T-helper 2 cell (primary cell): ENCODE measurements at places on chromosomes 1 and 21.

- DNase-seq: no peak
Observed at GRCh38 chr1:43031316-43032203, 72.9 kb upstream of the SLC2A1 start.

GRCh38 chr1:210949489-210949888 lies 184.5 kb downstream of the KCNH1 start:
- no peak for DNase-seq

GRCh38 chr21:16583556-16583955 lies 853.8 kb downstream of the USP25 start:
- DNase-seq: no peak

DNA sequence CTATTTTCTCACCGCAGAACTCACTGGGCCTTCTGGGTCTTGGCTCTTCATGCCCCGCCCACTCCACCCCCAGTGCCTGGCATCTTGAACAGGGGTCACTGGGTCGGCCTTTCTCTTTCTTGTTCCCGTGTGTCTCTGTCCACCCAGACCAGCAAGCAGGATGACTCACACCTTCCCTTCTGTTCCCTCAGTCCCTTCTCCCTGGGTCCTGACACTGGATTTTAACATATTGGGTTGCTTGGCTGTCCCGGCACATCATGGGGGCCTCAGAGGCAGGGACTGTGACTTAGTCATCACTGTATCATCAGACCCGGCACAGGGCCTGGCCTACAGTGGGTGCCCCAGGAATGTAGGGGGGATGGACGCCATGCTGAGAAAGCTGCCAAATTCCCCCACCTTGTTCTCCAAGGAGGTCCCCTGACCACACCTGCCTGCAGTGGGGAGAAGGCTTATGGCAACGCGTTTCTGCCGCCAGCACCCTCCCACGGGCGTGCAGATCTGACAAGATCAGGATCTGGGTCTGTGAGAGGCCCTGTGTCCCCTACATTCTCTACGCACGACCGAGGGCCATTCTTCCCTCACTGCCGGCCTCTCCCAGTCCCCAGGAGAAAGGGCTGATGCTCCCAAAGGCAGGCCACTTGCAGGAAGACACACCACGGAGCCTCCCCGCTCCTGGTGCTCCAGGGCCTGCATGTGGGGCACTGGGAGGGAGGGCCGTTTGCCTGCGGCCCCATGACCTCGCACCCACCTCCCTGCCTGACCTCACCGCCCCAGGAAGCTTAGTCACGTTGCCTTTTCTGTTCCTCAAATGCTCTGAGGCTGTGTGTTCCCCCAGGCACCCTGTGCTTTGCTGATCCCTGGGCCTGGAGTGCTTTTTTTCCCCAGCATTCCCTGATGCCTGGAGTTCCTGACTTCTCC lies 157.2 kb upstream of the TMEM51 start:
- DNase-seq: no peak

DNA sequence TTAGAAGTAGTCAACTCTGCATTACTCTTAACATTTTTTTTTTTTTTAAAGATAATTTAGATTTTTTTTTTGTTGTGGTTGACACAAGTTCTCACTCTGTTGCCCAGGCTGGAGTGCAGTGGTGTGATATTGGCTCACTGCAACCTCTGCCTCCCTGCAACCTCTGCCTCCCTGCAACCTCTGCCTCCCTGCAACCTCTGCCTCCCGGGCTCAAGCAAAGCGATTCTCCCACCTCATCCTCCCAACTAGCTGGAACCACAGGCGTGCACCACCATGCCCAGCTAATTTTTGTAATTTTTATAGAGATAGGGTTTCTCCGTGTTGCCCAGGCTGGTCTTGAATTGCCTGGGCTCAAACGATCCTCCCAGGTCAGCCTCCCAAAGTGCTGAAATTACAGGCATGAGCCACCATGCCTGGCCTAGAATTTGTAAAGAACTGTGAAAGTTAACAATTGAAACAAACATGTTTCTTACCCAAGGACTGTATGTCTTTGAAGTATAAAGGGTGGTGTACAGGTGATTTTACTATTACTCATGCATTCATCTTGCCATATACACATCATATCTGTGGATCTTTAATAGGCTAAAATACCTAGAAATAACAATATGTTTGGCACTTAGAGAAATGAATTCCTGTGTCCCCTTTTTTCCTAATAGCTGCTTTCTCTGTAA lies 114.7 kb downstream of the ATP5PO start:
- DNase-seq: no peak

- no peak for DNase-seq
Observed at GRCh38 chr21:25170681-25171080, 436.6 kb downstream of the MRPL39 start.

- no peak for DNase-seq
Observed at GRCh38 chr1:155971910-155972809, 6.2 kb downstream of the ARHGEF2 start.

- no peak for DNase-seq
Observed at GRCh38 chr1:171357179-171357578, 43.2 kb downstream of the FMO4 start.

DNA sequence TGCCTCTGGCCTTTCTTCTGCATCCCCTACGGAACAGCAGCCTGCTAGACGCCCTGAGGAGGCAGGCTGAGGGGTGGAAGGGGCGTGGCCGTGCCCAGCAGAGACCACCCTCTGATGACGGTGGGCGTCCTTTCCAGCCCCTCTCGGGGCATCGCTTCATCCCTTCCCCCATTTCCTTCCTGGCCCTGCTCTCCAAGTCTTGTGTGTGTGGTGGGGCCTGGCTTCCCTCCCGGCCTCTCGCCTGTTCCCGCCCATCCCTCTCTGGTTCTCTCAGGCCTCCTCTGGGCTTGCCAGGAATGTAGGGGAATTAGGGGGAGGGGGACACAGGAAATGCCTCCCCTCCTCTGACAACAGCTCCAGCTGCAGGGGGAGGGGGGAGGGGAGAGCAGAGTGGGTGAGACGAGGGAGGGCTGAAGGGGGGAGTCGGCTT lies 51.1 kb downstream of the SKI start:
- DNase-seq: no peak

- DNase-seq: no peak
Observed at GRCh38 chr1:117561551-117561950, 44.3 kb upstream of the TENT5C start.

GRCh38 chr1:180976732-180977357 lies 45.8 kb downstream of the STX6 start:
- no peak for DNase-seq
